Activated T-cell treated with anti-CD3 and anti-CD28 coated beads, Interleukin-2, amount 50 U/mL, for 4 hours (primary cell): ENCODE measurements at places on chromosomes 7 and 10.

- DNase-seq = no peak
Observed at GRCh38 chr10:132710746-132711612, 75.0 kb downstream of the NKX6-2 start.

DNA sequence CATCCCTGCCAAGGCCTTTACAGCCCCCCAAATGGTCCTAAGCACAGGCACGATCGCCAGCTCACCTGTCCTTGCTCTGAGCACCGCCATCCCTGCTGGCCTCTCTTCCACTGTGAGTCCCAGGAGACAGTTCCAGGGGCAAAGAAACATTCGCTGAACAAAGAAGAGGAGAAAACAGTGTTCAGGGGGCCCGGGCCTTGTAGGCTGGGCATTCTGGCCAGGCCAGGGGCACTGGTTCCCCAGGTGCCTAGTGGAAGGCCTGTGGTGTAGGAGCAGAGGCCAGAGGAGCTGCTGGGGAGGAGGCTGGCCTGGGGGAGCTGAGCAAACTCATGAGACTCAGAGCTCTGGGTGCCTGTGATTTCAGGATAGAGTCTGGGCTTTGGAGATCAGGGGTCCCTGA lies 22.6 kb downstream of the AQP1 start:
- no peak for DNase-seq

DNA sequence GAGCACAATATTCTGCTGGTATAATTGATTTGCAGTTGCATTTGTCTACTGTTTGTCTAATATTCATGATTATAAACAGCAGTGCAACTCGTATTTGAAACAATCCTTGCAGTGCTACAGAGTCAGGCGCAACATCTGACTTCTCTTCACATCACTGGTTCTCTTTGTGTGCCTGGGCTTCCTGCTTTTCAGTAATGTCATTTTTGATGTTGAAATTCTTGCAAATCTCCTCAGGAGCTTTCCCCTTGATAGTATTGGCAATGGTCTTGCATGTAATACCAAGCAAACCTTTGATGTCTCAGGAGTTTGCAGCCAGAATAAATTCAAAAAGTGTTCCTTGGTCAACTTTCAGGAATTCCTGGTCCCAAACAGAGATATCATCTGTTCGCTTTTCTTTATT lies 20.2 kb downstream of the HPS6 start:
- no peak for DNase-seq

DNA sequence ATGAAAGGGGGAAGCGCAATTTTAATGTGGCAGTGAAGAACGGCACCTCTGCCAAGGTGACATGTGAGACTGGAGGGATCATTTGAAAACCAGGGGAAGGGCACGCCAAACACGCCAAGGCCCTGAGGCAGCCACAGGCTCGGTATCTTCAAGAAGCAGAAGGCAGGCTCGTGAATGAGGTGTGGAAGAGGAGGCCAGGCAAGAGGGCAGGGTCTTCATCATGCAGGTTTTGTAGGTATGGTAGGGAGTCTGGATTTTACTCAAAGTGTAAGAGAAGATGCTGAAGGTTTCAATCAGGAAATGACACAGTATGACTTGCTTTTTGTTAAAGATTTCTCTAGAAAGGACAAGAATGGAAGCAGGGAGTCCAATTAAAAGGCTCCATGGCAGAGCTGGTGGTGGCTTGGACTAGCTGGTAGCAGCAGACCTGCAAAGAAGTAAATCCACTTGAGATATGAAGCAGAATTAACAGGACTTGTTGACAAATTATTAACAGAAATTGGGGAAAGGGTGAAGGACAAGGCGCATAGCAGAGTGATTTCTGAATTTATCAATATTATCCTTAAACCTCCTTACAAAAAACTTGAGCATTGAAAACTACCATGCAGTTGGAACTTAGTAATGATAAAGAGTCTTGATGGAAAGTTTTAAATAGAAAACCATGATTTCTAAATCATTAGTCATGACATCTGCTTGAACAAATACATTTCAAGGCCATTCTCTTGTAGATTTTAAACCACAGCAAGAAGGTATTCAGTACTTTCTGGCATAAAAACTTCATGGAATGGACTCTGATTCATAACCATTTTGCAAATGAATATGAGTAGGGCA lies 70.4 kb downstream of the COA1 start:
- no peak for DNase-seq

DNA sequence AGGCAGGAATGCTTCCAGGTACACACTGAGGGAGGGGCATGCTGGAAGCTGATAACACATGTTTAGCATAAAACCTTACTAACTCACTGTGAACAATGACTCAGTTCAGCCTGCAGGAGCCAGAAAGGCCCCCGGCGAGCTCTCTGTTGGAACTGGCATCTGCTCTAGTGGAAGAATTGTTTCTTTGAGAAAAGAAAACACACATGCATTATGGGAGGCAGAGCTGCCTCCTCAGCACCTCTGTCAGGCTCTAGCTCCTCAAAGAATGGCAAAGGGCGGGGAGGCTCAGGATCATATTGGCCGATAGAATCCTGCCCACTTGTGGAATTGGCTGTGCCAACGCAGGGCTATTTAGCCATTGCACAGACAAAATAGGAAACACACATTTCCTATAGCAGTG lies 338.3 kb downstream of the CXCL12 start:
- no peak for DNase-seq

GRCh38 chr10:17675638-17676037 lies 31.7 kb downstream of the STAM start:
- DNase-seq = no peak
